Left kidney (tissue), 8 donors: ENCODE measurements at places on chromosomes 2 and 18.

GRCh38 chr2:17334300-17334699 is 183.9 kb downstream of the RAD51AP2 start:
- DNase-seq = no peak

DNA sequence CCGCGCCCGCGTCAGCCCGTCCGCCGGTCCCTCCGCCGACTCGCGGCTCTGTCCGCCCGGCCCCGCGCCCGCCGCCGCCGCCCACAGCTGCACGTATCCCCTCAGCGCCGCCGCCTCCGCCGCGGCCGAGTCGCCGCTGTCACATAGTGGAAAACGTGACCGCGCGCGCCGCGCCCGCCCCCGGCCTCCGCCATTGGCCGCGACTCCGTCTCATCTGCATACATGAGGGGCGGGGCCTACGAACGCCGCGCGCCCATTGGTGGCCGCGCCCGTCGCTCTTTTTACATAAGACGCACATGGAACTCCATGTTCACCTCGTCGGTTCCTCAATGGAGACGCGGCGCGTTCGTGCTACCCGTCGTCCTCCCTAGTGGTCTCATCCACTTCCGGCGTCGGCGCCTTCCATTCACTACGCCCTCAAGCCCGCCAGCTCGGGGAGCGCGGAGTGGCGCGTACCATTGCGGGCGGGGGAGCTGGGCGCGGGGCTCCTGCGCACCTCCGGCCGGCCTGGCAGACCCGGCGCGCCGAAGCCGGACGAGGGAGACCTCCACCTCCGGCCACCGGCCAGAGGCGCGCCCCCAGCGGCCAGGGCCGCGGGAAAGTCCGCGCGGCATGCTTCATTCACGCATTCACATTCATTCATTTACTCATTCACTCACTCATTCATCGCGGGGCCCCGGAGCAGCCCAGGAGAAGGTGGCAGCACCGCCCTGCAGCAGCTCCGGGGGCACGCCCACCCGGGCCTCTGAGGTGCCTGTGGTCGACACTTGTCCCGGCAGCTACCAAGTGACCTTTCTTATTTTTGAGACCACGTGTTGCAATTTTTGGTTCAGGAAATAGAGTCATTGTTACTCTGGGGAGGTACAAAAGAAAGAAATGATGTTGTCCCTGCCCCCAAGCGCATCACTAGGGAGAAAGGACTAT is 502 bp upstream of the PER2 start:
- peak; percentile 99 for DNase-seq

GRCh38 chr2:42153944-42154581 is 15.1 kb upstream of the EML4 start:
- no peak for DNase-seq

DNA sequence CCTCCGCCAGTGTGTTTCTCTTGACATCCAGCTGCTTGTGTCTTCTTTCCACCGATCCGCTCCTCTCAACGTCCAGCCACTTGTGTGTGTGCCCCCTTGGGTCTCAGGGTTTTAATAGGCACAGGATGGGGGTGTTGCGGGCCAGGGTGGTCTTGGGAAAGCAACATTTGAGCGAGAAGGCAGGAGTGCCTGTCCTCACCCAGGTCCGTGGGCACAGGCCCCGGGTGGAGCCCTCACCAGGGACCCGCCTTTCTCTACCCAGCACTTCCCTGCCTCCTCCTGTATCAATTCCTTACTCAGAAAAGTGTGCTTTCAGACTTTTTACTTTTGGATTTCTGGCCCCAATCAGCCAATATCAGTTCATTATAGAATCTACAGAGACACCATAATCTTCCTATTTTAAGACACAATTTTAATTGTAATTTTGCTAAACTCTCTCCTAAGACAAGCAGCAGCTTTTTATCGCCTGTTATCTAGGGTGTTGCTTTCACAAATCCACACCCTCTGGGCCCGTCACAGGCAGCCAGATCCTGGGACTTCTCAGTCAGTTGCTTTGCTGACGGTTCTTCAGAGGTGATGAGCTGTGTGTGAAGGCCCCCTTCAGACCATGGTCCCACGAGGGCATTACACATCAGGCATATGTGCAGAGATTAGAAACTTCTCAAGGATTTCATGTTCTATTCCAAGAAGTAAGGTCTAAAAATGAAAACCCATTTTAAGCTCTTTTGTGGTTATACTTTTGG is 96.0 kb upstream of the FHL2 start:
- no peak for DNase-seq

GRCh38 chr2:138497294-138497693 is 4.3 kb upstream of the SPOPL start:
- no peak for DNase-seq

GRCh38 chr2:129791712-129792111 is 187.8 kb upstream of the RAB6C start:
- DNase-seq = no peak

GRCh38 chr2:237446338-237446665 is 32.3 kb upstream of the COL6A3 start:
- no peak for DNase-seq

- no peak for DNase-seq
Observed at GRCh38 chr2:204551512-204551863, 6.2 kb downstream of the PARD3B start.

- DNase-seq = no peak
Observed at GRCh38 chr2:100799686-100800085, 20.3 kb upstream of the NPAS2 start.

- DNase-seq = no peak
Observed at GRCh38 chr2:206218796-206219499, 55.5 kb upstream of the ZDBF2 start.

GRCh38 chr18:58183226-58183625 is 139.2 kb downstream of the NEDD4L start:
- DNase-seq = no peak

GRCh38 chr2:234426616-234427015 is 70.3 kb downstream of the ARL4C start:
- DNase-seq = no peak

- no peak for DNase-seq
Observed at GRCh38 chr18:80200932-80201672, 46.2 kb downstream of the PARD6G start.

DNA sequence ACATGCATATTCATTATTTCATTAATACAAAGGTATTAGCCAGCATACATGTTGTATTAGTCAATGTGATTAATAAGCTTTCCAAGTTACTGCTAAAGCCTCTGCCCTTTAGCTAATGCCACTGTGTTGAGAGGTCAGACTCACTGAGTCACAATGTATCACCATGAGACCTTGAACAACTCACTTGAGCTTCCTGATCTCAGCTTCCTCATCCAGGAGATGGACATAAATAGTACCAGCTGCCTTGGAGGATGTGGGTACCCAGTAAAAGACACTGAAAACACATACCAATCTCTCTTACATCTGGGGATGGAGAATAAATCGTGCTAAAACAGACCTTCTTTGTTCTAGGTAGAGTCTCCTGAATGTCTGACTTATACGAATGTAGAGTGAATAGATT is 224.6 kb downstream of the EPHA4 start:
- no peak for DNase-seq

DNA sequence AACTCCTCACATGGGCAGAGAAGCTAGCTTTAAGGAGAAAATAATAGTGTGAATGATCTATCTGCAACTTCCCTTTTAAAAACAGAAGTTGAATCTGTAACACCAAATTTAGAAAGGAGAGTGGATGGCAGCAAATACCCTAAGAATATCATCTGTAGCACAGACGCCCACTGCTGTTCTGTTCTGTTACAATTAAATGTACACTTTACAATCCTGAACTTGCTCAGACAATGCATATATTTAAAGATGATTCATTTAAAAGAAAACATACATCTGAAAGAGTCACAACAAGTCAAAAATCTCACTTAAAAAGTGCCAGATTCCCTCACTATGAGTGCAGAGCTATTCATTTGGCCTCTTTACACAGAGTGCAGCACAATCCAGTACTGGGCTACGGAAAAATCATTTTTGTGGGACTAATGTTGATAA is 8.0 kb upstream of the SERTAD2 start:
- DNase-seq = no peak

DNA sequence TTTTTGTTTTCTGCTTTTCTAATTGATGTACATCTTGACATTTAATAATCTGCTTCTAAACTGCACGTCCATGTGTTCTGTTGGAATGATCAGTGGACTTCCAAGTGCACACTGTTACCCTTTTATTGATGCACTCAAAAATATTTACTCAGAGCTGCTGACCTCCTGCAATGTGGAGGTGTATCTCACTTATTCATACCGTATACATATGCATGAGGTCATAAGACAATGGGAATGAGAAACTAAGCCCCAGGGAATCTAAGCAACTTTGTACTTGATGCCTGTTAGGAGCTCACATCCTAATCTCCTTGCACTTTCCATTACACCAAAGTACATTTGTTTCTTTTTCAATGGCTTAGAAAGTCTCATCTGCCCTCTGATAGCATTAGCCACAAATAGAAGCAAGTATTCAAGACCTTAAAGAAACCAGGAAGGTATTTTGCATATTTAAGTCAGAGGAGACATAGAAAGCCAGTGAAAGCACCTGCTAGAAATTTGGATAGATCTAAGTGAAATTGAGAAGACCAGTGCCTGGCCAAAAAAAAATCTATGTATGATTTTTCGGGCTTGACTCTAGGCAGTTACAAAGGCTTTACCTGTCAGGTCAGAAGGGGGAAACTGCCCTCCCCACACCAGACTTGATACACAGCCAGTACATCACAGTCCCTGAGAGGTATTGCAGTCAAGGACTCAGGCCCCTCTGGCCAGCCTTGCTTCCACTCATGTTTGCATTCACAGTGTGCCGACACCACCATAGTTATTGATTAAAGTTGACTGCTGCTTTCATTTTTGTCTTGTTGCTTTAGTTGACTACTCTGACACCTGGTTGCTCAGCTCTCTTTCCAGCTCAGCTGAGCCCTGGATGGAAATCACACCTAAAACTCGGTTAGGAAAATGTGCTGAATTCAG is 391.7 kb upstream of the CYRIA start:
- DNase-seq = no peak
